Inflammatory macrophage (primary cell): ENCODE measurements at places on chromosomes 4 and X.

DNA sequence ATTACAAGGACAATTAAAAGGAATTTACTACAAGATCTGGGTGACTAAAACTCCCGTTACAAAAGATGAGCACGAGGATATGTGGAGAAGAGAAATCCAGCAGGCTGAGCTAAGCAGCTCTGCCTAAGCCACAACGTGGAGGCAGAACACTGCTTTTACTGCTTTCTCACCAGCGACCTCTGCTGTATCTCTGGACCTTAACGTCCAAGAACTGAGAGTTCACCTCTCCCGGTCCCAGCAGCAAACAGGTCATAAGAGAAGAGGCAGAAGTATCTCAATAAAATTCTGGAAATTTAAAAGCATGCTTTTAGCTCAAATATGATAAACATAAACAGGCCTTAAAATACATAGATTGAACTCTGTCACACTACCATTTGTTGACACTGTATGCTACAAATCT, 81.0 kb downstream of the ADGRA3 start:
- peak; percentile 31 for DNase-seq

DNA sequence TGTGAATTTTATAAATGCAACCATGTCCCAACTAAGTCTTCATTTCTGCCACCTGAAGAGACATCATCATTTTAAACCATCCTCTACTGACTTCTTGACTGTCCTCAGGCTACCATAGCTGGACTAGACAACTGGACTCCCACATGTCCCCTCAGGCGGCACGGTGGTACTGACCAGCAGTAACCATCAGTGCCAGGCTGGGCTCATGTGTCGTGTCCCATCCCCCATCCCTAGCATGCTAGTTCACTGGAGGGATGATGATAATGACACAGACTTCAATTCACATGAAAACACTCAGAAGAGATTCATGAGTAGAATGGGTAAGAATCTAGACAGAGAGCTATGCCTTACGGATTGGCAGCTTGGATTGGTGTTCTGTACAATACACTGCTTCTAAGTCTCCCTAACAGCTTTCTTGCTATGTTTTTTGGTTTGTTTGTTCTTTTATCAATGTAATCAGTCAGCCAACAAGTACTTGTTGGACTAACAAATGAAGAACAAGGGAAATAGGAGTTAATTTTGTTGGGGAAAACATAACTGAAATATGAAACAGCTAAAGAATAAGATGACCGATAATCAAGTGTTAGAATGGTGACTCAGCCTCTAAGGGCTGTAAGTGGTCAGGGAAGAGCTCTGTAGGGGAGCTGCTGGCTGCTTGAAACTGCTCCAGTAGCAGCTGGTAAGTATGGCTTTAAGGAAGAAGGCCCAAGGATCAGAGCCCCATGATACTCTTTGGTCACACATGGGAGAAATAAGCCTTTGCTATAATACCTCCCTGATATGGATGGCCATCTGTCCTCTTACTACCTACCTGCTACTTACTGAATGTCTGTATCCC, 10.3 kb downstream of the ZDHHC9 start:
- DNase-seq = no peak

- DNase-seq = no peak
Observed at GRCh38 chr4:151359576-151359975, 34.2 kb upstream of the SH3D19 start.

GRCh38 chr4:74537459-74537858, 92.5 kb downstream of the AREG start:
- DNase-seq = no peak

DNA sequence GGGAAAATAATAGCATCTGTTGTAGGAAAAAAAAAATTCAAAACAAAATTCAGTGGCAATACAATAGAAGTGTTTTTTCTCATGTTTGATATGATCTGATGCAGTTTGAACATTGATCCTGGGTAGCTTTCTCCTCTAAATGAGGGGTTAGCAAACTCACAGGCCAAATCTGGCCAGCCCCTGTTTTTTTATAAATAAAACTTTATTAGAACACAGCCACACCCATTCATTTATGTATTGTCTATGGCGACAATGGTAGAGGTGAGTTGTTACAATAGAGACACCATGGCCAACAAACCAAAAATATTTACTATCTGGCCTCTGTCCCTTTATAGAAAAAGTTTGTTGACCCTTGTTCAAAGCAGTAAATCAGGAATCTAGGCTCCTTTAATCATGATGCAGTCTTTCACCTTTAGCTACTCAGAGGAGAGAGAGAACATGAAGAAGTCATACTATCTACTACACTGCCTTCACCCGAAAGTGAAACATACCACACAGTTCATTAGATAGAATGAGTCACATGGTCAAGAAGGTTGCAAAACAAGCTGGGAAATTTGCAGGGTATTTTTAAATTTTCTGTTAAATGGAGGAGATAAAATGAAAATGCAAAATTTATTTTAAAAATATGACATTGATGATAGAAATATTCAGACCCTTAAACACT, 186.6 kb upstream of the MAOA start:
- DNase-seq = no peak

GRCh38 chr4:8534611-8535010, 45.6 kb upstream of the GPR78 start:
- no peak for DNase-seq
